ENCODE measurements at places on chromosomes 12 and 14. TPM values are rescaled to one million over a fixed set of nuclear protein-coding genes. Genes with fewer than 3 reads are reported as not detected.

DNA sequence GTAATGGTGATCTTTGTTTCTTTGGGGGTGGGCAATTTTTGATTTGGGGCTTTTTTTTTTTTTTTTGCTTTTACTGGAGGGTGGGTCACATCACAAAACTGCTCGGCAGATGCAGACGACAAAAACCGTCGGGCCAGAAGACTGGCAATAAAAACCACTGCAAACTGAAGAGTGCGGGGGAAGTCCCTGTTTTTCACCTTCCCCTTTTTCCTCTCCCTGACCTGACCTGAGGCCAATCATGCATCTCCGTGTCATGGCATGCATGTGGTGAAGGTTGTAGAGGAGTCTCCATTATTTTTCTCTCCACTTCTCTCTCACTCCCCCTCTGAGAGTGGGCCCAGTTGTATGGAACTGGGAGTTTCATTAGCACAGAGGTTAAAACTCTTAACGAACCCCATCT lies 57.5 kb downstream of the AP5M1 start:
- H3K36me3 ChIP-seq, result no peaks in the 10 kb centered on the region
- no peak overlapping the region for H3K4me3 ChIP-seq
- no peaks in the 10 kb centered on the region for H3K27me3 ChIP-seq

DNA sequence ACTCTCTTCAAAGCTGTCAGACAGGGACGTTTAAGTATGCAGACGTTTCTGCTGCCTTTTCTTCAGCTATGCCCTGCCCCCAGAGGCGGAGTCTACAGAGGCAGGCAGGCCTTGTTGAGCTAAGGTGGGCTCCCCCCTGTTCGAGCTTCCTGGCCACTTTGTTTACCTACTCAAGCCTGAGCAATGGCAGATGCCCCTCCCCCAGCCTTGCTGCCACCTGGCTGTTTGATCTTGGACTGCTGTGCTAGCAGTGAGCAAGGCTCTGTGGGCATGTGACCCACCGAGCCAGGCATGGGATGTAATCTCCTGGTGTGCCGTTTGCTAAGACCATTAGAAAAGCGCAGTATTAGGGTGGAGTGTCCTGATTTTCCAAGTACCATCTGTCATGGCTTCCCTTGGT lies 900.4 kb upstream of the MDGA2 start:
- no peaks in the 10 kb centered on the region for H3K4me1 ChIP-seq
- H3K4me3 ChIP-seq, result no peak overlapping the region
- H3K27me3 ChIP-seq, result no peaks in the 10 kb centered on the region
- H3K36me3 ChIP-seq, result no peaks in the 10 kb centered on the region
- H3K27ac ChIP-seq, result no peak overlapping the region

DNA sequence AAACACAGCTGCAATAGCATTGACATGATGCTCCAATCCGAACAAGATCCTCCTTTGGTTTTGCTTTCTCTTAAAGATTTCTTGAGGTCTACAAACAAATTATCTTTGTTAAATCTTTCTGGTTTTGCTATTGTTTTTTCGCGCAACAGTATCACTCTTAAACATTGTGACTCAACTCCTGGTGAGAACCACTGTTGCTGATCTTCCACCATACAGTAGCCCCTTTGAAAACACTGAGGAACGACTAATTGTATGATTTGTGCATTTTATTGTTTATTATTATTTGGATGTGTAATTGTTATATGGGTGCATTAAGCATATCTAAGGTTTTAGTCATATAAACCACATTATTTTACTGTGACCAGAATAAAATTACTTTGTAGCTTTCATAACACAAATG lies 282.8 kb downstream of the EGLN3 start:
- H3K4me1 ChIP-seq, result no peaks in the 10 kb centered on the region
- peaks cover 7% of the 10 kb centered on the region for H3K27me3 ChIP-seq
- no peak for DNase-seq

The THAP2 gene
- 1.5 TPM for total RNA-seq

GRCh38 chr12:63814146-63814772 lies 30.2 kb upstream of the SRGAP1 start:
- no peak overlapping the region for H3K27ac ChIP-seq
- H3K27me3 ChIP-seq, result no peaks in the 10 kb centered on the region

- H3K4me1 ChIP-seq, result no peaks in the 10 kb centered on the region
- H3K36me3 ChIP-seq, result no peaks in the 10 kb centered on the region
- DNase-seq, result no peak
- H3K4me3 ChIP-seq, result no peak overlapping the region
Observed at GRCh38 chr14:68361231-68361630, 431.6 kb downstream of the ZFP36L1 start.

The SLC2A3 gene
- total RNA-seq, result 20.6 TPM

The PRIMA1 gene
- 0.08 TPM for total RNA-seq

The SLC38A4 gene
- 389 TPM for total RNA-seq

- H3K27ac ChIP-seq, result peak overlapping the region; percentile 52
- no peak for DNase-seq
- no peaks in the 10 kb centered on the region for H3K27me3 ChIP-seq
- peaks cover 26% of the 10 kb centered on the region for H3K4me1 ChIP-seq
- no peak overlapping the region for H3K4me3 ChIP-seq
Observed at GRCh38 chr12:124833693-124834122, 30.0 kb downstream of the SCARB1 start.

The SOAT2 gene
- total RNA-seq, result 0.92 TPM

DNA sequence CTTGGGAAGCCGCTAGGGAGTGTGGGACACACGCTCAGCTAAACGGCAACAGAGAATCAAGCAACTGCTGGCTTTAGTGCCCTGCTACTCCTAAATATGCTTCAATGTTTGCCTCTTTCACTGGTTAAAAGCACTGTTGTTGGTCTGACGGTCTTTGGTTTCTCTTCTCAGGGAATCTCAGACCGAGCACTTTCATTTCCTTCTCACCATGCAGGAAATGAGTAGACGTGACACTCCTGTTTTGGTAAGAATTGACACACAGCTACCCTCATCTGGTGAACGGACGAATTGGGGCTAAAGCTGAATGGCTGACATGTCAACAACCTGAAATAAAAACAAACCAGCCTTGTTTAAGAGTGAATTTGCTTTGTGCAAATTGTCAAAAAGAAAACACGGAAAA lies 57.5 kb upstream of the PIWIL1 start:
- no peak for DNase-seq
- no peak overlapping the region for H3K27ac ChIP-seq
- H3K4me1 ChIP-seq, result no peaks in the 10 kb centered on the region
- no peaks in the 10 kb centered on the region for H3K36me3 ChIP-seq
- no peak overlapping the region for H3K4me3 ChIP-seq
- peaks cover 5% of the 10 kb centered on the region for H3K27me3 ChIP-seq

GRCh38 chr14:105999361-106000028 lies 473.1 kb downstream of the TMEM121 start:
- no peak overlapping the region for H3K27ac ChIP-seq
- DNase-seq, result peak; percentile 74
- no peaks in the 10 kb centered on the region for H3K4me1 ChIP-seq
- no peaks in the 10 kb centered on the region for H3K27me3 ChIP-seq
- H3K4me3 ChIP-seq, result no peak overlapping the region

DNA sequence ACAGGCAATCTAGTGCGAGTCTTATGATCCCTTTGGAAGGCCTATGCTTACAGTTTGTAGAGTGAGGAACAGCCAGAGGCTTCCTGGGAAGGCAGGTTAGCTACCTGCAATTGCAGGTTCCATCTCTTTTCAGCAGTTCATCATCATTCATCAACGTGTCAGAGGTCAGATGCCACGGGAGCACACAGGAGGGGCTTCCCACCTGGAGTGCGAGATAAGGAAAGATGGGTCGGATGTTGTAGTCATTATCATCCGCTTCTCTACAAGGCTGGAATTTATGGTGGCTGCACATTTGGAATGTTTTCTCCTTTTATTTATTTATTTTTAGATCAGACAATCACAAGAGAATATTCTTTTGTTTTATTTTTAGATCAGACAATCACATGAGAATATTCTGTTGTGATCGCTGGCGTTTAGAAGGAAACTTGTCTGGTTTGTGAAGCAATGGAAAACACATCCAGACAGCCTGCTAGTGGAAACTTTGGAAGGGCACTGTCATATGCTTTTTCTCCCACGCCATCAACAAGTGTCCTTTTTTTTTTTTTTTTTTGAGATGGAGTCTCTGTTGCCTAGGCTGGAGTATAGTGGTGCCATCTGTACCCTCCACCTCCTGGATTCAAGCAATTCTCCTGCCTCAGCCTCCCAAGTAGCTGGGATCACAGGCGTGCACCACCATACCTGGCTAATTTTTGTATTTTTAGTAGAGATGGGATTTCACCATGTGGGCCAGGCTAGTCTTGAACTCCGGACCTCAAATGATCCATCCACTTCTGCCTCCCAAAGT lies 1.9 kb upstream of the BICD1 start:
- H3K36me3 ChIP-seq, result no peaks in the 10 kb centered on the region
- H3K27ac ChIP-seq, result no peak overlapping the region
- no peak for DNase-seq
- H3K27me3 ChIP-seq, result no peaks in the 10 kb centered on the region

The COPS7A gene
- total RNA-seq, result 31.3 TPM

The MSRB3 gene
- total RNA-seq, result 5.2 TPM

The TNS2 gene
- 11.7 TPM for total RNA-seq

The IL22 gene
- total RNA-seq, result not detected

DNA sequence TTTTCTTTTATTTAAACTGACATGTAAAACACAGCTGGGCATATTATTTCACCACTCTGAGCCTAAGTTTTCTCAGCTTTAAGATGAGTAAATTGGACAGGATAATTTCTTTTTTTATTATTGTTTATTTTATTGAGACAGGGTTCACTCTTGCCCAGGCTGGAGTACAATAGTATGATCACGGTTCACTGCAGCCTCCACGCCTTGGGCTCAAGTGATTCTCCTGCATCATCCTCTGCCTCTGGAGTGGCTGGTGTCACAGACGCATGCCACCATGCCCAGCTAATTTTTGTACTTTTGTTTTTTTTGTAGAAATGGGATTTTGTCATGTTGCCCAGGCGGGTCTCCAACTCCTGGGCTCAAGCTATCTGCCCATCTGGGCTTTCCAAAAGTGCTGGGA lies 12.7 kb downstream of the BMAL2 start:
- DNase-seq, result no peak
- no peaks in the 10 kb centered on the region for H3K27me3 ChIP-seq
- H3K4me1 ChIP-seq, result no peaks in the 10 kb centered on the region
- no peaks in the 10 kb centered on the region for H3K36me3 ChIP-seq
- H3K27ac ChIP-seq, result no peak overlapping the region

- no peak overlapping the region for H3K4me3 ChIP-seq
- DNase-seq, result no peak
- H3K4me1 ChIP-seq, result peaks cover 2% of the 10 kb centered on the region
- H3K27me3 ChIP-seq, result no peaks in the 10 kb centered on the region
- no peaks in the 10 kb centered on the region for H3K36me3 ChIP-seq
- H3K27ac ChIP-seq, result peak overlapping the region; percentile 32
Observed at GRCh38 chr12:6225630-6226001, 25.4 kb downstream of the CD9 start.

The HHIPL1 gene
- total RNA-seq, result 1.7 TPM

DNA sequence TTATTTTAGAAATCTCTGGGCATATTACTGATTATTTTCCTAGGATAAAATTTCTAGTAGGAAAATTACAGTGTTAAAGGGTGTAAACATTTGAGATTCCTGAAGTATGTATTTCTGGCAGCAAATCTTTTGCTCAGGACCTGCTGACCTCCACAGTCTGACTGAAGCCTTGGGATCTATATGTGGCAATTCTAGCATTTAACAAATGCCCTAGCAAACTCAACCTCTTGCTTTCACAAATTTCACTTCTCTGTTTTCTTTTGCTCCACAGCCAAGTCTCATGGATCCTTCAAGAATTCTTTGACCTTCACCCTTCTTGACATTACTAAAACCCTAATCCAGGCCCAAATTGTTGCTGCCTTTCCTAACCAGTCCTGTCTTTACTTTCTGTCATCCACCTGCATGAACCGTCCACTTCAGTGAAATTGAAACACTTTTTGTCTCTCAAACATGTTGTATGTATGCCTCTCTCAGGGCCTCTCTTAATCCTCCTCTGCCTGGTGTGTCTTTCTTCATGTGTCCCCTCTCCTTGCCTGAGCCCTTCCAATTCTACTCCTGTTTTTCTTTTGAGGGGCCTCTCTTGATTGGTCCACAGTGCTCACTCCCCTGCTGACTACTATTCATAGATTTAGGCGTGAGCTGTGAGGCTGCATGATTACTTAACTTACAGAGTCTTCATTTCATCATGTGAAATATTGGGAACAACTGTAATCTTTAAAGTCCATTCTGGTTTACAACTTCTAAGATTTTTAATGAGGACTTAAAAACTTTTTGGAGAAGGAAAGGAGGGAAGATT lies 5.1 kb upstream of the DYRK4 start:
- H3K36me3 ChIP-seq, result no peaks in the 10 kb centered on the region
- H3K4me3 ChIP-seq, result no peak overlapping the region
- H3K27ac ChIP-seq, result no peak overlapping the region
- DNase-seq, result no peak

DNA sequence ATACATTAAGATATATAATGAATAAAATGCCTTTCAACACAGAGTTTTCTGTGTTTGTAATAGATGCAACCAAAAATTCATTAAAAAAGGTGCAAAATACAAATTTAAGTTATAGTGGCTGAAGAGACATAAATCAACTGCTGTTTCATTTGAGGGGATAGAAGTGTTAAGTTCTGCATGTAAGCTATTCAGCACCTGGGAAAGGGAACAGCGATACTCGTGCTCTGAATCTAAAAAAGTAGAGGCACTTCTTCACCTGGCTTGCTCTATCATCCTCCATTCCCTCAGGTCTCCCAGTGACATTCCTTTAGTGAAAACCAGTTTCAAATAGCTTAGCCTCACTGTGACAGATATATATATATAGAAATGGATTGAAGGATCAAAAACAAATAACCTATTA lies 222.6 kb downstream of the ACSS3 start:
- DNase-seq, result no peak
- no peak overlapping the region for H3K27ac ChIP-seq
- no peaks in the 10 kb centered on the region for H3K27me3 ChIP-seq

GRCh38 chr12:15794196-15794595 lies 5.0 kb upstream of the EPS8 start:
- DNase-seq, result no peak
- no peaks in the 10 kb centered on the region for H3K27me3 ChIP-seq
- H3K4me3 ChIP-seq, result no peak overlapping the region
- no peaks in the 10 kb centered on the region for H3K36me3 ChIP-seq
- no peak overlapping the region for H3K27ac ChIP-seq

The CLEC2A gene
- total RNA-seq, result not detected
